Choroid plexus epithelial cell (primary cell): ENCODE measurements at places on chromosomes 4 and X.

DNA sequence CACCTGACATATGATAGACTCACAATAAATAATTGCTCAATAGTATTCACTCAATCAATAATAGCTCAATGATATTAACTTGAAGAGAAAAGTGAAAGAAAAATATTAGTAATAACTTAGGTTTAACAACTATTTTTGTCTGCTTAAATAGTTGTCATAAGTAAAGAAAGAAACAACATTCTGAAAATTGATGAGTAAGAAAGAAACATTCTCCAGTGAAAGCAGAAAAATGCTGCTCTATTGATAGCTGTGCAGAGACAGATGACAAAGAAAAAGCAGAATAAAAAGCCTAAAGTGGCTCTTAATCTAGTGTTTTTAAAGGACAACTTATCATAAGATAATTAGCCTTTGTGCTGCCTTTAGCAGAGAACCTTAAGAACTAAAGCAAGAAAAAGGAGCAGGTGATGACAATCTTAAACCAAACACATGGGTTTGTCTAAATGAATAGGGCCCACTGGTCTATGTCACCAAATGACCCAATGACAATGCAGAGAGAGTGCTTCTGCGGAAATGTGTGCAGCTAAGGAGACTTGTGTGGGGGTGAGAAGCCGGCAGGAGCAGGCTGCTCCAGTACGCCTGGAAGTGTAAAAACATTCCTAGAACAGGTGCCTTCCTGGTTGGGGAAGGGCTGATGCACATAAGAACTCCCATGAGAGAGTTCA is 13.2 kb downstream of the HS3ST1 start:
- no peak for DNase-seq

GRCh38 chr4:93066749-93067148 is 761.8 kb upstream of the ATOH1 start:
- peak; percentile 8 for DNase-seq

GRCh38 chr4:153877898-153878297 is 89.0 kb upstream of the SFRP2 start:
- no peak for DNase-seq

DNA sequence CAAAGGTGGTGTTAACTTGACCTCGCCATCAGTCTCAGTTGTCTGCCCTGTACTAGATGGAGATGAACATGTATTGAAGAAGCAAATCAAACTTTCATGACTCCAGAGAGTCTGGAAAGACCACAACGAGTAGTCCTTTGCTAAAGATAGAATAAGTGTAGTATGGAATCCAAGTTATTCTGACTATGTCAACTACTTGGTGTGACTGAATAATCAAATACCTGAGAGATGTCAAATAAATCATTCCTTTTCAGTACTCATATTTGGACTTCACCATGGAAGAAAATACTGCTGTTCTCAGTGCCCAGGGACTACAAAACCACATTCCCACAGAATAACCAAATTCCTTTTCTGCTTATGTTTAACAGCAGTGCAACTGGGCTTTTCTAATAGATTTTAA is 161.2 kb upstream of the SPRY1 start:
- DNase-seq, result peak; percentile 54

GRCh38 chrX:107454302-107454701 is 4.8 kb downstream of the FRMPD3 start:
- no peak for DNase-seq

GRCh38 chr4:136651932-136652331 is 880.4 kb downstream of the PCDH18 start:
- peak; percentile 52 for DNase-seq

- DNase-seq, result peak; percentile 61
Observed at GRCh38 chr4:41339812-41340809, 83.4 kb downstream of the UCHL1 start.

- DNase-seq, result no peak
Observed at GRCh38 chrX:18874560-18875255, 109.2 kb downstream of the PHKA2 start.

DNA sequence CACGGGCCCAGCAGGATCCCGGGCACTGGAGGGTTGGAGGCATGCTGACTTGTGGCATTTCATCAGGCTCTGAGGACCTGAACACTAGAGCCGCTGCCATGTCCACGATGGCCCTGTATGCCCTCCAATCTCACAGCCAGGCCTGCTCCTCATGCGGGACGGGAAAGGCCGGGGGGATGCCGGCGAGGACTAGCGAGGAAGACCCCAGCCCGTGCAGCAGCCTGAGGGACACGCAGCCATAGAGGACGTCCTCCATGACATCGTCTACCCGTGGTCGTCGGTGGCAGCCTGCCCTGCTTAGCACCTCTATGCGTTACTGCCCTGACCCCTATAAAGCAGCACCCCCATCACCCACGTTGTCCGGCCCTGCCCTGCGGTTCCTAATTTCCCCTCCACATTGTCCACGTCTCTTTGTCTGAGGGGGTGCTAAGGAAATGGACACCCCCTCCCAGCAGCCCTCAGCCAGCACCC is 32.6 kb downstream of the HMX1 start:
- DNase-seq, result no peak

GRCh38 chr4:139800082-139800481 is 134.5 kb downstream of the MGST2 start:
- DNase-seq, result no peak

GRCh38 chr4:531076-531475 is 32.1 kb downstream of the PIGG start:
- no peak for DNase-seq

GRCh38 chr4:169621731-169622492 is 1.5 kb downstream of the CLCN3 start:
- DNase-seq, result peak; percentile 84

DNA sequence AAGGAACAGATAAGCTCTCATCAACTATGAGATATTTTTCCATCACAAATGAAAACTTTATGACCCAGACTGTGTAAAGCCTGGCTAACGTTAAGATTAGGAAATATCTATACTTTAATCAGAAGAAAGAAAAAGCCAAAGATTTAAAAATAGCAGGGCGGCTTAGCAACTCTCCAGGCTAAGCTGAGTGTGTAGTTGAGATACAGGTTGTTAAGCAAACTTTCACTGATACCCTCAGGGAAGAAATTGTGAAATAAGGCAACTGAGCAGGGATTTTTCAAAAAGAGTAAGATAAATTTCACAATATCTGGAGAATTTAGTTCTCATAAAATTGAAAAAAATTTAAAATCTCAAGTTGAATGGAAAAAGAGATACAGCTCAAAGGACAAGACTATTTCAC is 382.0 kb downstream of the RAPGEF2 start:
- DNase-seq, result no peak

DNA sequence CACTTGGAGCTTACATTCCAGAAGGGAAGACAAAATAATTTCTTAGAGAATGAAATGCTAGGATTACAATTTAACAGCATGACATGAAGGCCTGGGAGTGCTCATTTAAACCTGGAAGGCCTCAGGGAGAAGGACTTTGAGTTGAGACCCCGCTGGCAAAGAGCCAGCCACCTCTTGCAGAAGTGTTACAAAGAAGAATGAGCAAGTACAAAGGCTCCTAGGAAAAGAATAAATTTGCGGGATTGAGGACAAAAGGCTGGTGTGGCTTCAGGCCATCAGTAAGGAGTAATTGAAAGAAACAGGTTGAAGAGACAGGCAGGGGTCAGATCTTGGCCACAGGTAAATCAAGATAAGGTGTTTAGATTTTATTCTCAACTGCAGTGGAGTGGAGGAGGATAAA is 3.1 kb upstream of the ELOVL6 start:
- no peak for DNase-seq

- DNase-seq, result no peak
Observed at GRCh38 chr4:26077756-26078155, 163.7 kb downstream of the SMIM20 start.

DNA sequence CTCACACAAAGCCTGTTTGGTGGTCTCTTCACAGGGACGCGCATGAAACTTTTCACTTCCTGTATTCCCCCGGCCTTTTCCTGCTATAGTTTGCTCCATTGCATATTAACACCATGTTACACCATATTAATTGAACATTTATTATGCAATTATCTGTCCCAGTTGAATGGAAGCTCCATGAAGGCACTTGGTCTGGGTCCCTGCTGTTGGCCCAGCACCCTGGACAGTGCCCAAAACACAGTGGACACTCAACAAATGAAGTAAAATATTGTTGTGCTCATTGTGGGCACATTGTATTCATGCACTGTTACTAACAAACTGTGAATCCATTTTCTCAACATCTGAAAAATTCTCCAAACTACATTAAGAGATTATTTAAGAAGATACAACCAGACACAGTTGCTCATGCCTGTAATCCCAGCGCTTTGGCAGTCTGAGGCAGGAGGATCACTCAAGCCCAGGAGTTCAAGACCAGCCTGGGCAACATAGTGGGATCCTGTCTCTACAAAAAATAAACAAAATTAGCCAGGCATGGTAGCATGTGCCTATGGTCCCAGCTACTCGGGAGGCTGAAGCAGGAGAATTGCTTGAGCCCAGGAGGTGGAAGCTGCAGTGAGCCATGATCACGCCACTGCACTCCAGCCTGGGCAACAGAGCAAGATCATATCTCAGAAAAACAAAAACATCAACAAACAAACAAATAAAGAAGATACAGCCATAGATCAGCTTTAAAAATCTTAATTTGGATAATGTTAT is 292.7 kb upstream of the TENM3 start:
- no peak for DNase-seq

DNA sequence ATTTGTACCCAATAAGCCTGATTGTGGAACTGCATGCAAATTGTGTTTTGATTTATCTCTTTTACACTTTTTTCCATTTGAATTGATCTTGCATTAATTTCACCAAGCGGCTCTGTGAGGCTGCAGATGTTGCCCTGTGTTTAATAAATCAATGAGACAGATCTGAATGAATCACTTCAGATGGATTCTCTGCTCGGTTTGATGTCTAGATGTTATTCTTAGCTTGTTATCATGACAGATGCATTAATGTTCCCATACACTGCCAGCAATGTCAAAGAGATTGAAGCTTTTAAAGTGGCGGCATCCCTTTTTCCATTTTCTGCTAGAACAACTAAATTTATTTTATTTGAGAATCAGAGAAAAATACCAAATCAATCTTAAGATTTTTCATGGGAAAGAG is 6.3 kb downstream of the DACH2 start:
- DNase-seq, result no peak
